Stimulated activated CD8-positive, alpha-beta memory T cell treated with anti-CD3 and anti-CD28 coated beads, Interleukin-12 subunit alpha, Interleukin-12 subunit beta, amount 100 ng/mL, for 4 hours (primary cell): ENCODE measurements at places on chromosomes 4 and X.

DNA sequence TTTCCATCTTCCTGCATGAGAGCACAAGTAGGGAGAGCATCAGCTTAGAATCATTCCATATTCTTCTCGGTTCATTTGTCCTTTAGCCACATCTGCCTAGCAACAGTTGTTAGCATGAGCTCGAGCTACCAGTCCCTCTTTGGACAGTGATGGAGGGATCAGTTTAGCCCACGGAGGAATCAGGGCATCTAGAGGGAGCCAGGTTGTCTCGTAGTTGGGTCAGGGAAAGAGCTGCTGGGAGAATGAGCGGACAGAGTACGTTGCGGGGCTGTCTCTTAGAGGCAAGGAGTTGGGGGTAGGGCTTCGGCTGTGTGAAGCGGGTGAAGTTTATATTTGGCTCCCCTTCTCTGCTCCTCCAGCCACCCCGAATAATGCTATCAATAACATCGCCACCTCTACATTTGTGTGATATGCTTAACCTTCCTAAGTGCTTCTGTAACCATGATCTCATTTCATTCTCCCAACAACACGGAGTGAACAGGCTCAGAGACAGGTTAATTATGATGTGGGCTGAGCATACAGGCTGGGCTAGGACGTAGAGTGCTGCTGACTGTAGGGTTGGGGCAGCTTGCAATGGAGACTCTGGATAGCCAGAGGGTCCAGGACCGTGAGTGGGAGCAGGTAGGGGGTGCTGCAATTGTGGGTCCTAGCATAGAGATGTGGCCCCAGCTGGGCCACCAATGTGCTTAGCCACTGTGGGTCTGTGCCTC, 72.6 kb downstream of the FRMPD3 start:
- DNase-seq = no peak

- no peak for DNase-seq
Observed at GRCh38 chrX:70032792-70033191, 16.9 kb downstream of the AWAT2 start.

DNA sequence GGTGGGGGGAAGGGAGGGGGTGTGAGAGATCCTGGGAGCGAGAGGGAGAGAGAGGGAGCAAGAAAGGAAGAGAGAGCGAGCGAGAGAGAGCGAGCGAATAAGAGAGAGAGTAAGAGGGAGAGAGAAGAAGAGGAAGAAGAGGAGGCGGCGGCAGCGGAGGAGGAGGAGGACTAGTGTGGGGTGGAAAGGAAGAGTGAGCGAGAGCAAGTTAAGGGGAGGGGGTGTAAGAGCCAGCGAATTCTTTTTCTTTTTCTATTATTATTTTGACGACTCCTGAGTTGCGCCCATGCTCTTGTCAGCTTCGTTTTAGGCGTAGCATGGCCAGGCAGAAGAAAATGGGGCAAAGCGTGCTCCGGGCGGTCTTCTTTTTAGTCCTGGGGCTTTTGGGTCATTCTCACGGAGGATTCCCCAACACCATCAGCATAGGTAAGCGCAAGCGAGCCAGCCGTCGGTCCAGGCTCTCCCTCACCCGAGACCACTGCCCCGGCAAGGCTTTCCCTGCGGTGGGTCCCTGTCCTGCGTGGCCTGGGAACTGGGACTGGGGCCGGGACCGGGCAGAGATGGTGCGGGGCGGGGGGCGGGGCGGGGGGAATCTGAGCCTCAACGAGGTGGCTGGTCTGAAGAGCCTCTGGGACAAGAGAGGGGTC, at the start of gene GRIA3:
TSS of gene GRIA3 (plus strand) at position 60 of the 647 bp plus-strand sequence. CDS start at position 318, 258 bp downstream.
- DNase-seq = no peak

DNA sequence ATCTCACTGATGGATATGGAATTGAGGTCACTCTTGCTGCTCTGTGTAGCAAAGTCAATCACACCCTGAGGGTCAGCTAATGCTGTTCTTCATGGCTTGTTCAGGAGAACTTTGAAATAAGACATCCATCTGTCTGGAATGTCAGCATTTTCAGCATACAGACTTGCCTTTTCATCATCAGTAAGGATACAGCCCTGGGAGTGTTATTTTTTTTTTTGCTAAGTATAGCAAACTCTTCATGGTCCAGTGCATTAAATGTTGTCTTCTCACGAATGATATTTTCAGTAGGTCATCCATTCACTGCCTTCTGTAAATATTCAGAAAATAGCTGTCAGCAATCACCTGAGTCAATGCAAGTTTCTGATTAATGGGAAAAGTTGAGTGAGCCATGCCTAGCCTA, 268.8 kb upstream of the SMIM31 start:
- no peak for DNase-seq

DNA sequence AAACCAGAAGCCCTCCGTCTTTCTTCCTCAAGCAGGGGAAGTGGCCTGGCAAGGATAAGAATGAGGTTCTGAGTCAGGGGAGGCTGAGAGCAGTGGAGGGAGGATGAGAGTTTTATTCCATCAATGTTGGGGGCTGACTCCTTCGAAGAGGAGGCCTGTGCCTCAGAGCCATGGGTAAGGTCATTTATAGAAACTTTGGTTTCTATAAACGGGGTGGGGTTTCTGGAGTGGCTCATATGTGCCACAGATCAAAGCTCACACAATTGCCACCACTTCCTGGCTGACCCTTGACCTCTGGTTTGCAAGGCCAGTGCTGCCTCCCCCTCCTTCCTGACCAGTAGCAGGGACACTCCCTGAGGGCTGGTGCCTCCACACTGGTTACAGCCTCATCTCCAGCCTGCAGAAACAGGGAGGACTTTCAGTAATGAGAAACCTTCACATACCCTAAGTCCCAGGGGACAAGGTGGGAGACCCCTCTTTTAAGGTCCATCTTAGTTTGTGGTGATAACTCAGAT, 166.0 kb downstream of the PDGFRA start:
- no peak for DNase-seq
